Glomerular endothelial cell (primary cell): ENCODE measurements at places on chromosomes 1 and 21. TPM values are rescaled to one million over a fixed set of nuclear protein-coding genes. Genes with fewer than 3 reads are reported as not detected.

LEFTY1 gene
- total RNA-seq: not detected in 2 replicates

ORC1 gene
- total RNA-seq: 1.6 and 3.3 TPM in 2 replicates

MAP10 gene
- total RNA-seq: 1.3 TPM in 2 replicates

SLAMF7 gene
- not detected in 2 replicates for total RNA-seq

CD5L gene
- not detected in 2 replicates for total RNA-seq

LHX8 gene
- not detected in 2 replicates for total RNA-seq

OMA1 gene
- total RNA-seq: 8.9 and 9.3 TPM in 2 replicates

TNNI3K gene
- total RNA-seq: not detected in 2 replicates

EDARADD gene
- not detected in 2 replicates for total RNA-seq

SLC30A10 gene
- not detected in 2 replicates for total RNA-seq

STIL gene
- 3.8 and 7.8 TPM in 2 replicates for total RNA-seq

DNA sequence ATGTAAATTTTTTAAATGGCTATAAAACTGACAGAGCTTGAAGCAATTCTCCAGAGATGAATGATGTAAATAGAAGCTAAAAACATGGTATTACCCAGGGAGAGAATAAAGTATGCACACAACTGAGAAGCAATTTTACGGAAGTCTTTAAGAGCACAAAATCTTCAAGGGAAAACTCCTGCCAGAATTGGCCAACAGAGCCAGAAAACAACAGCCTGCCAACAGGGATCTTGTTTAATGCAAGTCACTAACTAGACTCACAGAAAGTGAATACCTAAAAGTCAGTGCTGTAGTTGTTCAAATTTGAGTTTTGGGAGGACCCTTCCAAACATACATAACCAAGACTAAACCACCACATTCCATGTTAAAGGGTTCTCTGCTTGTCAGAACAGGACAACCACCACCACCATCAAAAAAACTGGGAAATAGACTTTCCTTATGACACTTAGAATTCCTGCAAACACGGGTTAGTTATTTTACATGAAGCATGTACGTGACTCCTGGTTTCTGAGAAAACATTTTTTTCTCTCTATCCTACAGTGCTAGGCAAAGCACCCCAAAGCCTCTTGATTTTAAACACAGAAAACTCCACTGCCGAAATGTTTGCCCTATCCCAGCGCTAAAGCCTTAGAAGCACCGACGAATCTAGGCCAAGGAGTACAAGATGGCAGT, 1.6 kb downstream of the EPS15 start:
- DNase-seq: no peak

DNA sequence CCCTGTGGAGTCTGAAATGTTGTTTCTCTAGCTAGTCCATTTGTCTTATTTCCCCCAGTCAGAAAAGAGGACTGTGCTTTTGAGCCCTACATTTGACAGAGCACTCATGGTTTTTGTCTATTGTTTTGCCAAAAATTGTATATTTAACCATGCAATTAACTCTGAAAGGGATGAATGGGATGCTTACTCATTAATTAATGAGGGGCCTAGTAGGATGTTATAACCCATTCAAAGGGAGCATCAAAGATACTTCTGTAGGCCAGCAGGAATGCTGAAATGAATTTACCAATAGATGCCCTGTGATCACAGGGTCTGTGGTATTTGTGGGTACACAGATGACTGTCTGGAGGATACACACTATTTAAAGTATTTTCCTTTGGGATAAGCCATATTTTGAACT, 147.7 kb downstream of the FCRL5 start:
- DNase-seq: no peak

DNA sequence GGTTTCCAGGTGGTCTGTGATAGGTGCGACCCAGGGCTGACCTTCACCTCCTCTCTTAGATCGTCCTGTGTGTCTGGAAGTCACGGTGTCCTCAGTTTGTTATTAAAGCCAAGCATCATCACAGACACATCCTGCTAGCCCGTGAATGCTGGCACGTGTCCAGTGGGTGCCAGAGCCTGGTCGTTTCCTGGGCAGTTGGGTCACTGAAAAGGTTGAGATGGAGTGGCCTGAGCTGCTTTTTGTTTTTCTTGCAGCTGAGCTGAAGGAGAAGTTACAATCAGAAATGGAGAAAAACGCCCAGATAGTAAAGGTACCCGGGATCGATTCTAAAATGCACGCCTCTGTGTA, 23.2 kb downstream of the PCNT start:
- DNase-seq: no peak

DNA sequence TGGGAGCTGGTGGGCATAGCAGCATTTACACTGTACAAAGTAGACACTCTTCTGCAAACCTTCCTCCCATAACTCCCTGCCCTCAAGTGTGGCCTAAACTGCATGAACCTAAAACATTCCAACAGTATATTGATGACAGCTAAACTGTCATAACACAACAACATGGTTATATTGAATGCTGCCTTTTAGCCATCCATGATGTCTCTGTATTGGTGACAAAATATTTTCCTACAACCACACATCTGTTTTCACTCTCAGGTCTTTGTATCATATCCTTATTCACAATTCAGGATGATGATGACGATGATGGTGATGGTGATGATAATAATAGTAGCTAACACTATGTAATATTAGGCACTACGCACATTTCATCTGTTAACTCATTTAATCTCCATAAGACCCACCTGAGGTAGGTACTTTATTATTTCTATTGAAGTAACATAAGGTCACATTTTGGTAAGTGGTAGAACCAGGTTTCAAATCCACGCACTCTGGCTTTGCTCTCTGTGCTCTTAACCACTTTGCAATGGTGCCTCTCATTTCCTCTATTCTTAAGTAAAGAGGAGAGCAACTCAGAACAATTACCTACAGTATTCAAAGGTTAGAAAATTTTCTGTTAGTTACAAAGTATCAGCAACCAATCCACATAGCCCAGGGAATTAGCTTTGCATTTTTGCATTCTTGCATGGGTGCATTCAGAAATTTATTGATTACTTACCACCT, 185.1 kb upstream of the LMO4 start:
- DNase-seq: no peak

DNA sequence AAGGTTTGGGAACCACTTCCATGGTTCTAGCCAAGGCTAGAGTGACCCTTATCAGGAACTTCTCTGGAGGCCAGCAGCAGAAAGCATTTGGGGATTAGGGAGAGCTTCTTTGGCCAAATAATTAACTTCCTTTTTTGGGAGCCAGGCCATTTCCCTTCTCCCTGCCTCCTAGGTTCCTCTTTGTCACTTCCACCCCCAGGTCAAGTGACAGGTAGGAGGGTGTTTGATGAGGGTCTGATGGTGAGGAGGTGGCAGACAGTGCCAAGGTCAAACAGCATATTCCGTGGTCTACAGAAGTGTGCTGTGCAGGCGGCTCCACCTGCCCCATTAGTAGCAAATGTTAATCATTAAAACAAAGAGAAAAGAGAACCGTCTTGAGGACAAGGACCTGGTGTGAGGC, 1.9 kb upstream of the KCNA10 start:
- DNase-seq: no peak

GRCh38 chr1:17542645-17543044, 3.1 kb downstream of the ARHGEF10L start:
- DNase-seq: no peak

DNA sequence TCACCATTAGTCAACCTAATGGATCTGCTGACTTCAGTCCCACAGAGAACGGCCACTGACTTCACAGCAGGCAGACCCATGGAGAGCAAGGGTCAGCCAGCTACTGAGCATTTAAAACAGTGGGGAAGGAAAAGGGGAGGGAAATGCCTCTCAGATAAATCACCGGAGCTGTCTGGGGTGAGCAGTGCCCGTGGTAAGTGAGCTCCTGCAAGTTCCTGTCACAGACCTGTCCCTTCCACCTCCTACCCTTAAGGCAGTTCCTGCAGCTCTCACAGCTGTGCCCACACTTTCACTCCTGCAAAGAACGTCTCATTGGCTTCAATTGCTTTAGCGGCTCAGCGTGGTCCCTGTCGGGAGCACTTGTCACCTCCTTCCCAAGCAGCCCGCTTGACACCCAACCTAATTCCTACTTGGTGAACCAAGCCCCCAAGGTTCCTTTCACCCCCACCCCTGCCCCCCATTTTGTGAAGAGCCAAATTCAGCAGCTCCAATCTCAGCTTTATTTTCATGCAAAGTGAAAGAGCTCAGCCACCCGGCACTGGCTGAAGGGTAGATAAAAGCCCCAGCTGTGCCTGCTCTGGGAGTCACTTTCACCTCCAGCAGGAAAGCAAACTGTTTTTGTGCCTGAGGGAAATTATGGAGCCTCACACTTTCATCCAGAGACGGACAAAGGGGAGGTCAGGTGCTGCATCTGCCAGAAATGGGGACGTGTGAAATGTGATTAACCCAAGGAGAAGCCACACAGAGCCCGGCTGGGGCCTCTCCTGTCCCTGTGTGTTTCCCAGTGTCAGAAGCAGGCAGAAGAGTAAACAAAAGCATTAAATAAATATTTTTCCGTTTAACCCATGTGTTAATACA, 306.2 kb downstream of the TTLL7 start:
- no peak for DNase-seq

- no peak for DNase-seq
Measured at GRCh38 chr1:237953238-237953637, 62.5 kb upstream of the ZP4 start.

GRCh38 chr21:45262616-45263015, 25.1 kb downstream of the POFUT2 start:
- DNase-seq: no peak

- no peak for DNase-seq
Measured at GRCh38 chr1:245730801-245731200, 576.0 kb downstream of the KIF26B start.

- no peak for DNase-seq
Measured at GRCh38 chr21:17819877-17820229, 697 bp upstream of the C21orf91 start.

DNA sequence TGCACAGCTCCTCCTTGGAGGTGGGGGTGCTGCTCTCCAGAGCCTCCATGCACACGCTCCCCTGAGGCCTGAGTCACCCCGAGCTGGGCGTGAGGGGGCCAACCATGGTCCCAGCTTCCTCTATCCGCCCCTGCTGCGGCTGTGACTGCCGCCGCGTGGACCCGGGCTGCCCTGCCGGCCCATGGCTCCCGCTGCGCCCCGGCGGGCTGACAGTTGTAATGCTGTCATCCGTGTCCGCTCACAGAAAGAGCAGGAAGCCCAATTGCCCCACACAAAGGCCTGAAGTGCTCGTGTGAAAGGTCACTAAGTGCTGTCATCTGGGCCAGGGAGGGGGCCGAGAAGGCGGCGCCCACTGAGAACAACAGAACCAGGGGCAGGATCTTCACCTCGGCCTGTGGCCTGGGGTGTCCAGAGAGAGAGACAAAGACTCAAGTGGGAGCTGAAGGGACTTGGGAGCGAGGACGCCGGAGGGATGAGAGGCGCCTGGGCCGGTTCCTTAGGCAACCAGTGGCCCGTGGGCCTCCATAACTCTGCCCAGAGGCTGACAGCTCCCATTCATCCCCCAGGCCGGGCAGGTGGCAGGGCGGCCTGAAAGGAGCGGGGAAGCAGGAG, 31.5 kb downstream of the OLIG1 start:
- DNase-seq: no peak

DNA sequence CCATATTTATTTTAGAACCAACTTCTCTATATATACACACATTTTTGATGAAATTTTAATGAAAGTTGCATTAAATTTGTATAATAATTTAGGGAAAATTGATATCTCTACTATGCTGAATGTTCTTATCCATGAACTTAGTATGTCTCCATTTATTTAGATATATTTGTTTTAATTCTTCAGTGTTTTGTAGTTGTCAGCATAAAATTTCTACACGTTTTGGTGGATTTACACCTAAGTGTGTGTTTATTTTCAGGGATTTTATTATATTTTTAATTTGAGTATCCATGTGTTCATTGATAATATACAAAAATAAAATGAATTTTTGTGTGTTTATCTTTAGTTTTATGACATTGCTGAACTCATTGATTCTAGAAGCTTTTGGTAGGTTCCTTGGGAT, 36.7 kb downstream of the PCBP3 start:
- DNase-seq: no peak
